Stimulated activated CD8-positive, alpha-beta memory T cell treated with anti-CD3 and anti-CD28 coated beads, Interleukin-2, amount 100 ng/mL, for 1 hour (primary cell): ENCODE measurements at places on chromosomes 2 and 18.
A peak's percentile ranks its signal among the peaks of the same experiment; 100 is the strongest.

- no peak for DNase-seq
These were observed 32.0 kb downstream of the CENPO start for GRCh38 chr2:24824966-24825882.

DNA sequence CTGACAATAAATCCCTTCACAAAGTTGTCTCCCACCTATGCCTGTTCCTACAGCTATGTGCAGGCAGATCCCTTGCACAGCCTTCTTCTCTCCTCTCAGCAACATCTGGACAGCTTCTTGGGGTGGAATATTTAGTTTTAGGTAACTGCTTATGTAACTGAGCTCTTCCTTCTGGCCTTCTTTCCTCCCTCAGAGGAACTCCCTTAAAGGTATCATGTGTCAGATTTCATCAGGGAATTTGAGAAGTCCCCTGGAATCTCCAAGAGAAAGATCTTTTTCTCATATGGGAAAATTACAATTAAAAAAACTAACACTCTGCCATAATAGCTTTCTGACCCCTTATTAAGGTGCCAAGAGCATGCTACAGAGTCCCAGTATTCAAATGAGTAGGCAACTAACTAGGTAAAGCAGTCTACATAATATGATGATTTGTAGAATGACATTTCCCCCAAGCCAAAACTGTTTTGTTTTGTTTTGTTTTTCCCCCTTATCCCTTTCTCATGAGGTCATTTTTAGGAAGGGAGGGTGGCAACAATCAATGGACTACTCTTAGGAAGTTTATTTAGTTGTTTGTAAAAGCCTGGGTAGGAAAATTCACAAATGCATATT lies 2.4 kb downstream of the TMEM200C start:
- DNase-seq: no peak

DNA sequence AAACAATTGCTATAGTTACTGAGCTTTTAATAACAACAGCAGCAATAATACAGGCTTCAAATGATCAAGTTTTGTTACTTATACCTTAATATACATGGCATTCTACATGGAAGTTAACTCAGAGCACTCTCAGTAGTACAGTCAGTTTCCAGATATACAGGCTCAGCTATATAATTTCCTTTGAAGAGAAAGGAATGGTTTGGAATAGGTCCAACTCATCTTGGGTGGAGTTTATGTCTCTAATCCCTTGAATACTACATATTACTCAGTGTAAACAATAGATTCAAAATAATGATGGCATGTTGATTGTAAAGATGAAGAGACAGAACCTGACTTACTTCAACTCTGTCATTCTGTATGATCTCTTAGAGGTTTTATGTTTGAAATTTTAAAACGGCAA lies 174.9 kb downstream of the EPHA4 start:
- no peak for DNase-seq

GRCh38 chr2:99081891-99082290 lies 59.6 kb upstream of the C2orf15 start:
- no peak for DNase-seq

- DNase-seq: no peak
These were observed 35.3 kb downstream of the SH3BP4 start for GRCh38 chr2:234986876-234987720.

- DNase-seq: no peak
These were observed 833.8 kb upstream of the PIK3C3 start for GRCh38 chr18:41121116-41121826.

DNA sequence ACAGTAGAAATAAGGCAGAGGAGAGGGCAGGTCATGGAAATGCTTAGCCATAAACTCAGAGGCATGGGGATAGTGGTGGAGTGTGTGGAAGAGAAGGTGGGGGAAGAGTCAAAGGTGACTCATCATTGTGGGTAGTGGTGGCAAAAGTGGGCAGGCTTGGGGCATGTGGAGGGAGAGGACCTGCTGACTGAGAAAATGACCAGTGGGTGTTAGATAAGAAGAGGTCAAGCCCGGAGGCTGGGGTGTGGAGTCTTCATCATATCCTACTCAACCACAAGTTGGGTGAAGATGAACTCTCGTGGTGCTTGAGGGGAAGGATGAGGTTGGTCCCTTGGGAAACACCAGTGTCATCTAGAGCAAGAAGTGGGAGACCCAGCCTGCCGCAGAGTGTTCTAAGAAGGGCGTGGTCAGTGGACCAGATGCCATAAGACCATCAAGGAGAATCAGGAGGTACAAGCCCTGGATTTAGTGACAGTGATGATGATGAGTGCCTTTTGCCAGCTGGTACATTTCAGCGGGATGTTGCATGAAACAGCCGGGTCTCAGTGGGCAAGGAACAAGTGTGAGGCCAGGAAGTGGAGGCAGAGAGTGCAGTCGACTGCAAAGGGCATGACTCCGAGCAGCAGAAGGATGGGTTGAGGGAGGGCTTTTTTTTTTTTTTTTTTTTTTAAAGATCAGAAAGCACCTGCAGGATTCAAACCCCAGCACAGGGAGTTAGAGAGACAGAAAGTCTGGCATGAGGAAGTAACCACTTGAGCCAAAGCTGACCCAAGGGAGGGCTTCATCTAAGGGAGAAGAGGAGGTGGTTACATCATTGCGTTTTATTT lies 122.6 kb upstream of the SPRED2 start:
- DNase-seq: no peak

- DNase-seq: peak; percentile 21
These were observed 54.8 kb upstream of the CREB1 start for GRCh38 chr2:207474863-207475485.

GRCh38 chr2:215994911-215995310 lies 18.4 kb downstream of the MREG start:
- no peak for DNase-seq

- no peak for DNase-seq
These were observed 52.0 kb upstream of the CD226 start for GRCh38 chr18:69999656-70000055.

DNA sequence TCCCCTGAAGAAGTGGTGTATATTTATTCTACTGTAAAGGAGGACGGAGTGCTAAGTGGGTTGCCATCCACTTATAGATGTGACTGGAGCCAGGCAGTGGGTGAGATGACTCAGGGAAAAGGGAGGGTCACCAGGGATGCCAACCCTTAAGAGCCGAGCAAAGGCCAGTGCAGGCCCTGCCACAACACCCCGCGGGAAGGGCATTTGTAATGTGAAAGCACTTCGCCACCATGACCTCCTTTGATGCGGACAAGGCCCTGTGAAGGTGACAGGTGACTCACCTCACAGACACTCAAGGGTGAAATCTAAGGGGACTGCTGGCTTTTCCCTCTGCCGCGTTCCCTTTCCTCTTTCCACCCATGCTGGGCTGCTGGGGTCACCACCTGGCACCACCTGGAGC lies 50.2 kb upstream of the MRPL33 start:
- no peak for DNase-seq

- no peak for DNase-seq
These were observed 157.6 kb downstream of the RDH14 start for GRCh38 chr2:18402831-18403230.

DNA sequence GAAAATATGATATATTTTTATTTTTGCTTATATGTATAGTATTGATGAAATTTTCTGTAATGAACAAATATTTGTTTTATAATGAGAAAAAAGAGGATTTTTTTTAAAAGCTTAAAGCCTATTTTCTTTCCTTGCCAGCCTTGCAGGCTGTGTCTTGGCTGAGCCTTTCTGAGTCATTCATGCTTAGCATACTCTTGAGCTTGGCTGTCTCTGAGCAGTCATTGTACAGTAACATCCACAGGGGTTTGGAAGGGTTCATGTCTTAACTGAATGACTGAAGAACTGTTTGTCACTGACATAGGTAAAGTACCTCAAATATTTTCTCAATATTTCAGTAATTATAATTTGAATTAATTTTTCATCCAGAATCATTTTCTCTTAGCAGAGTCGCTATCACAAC lies 49.3 kb downstream of the GPR39 start:
- DNase-seq: no peak

- DNase-seq: no peak
These were observed 100.1 kb upstream of the ASAP2 start for GRCh38 chr2:9106338-9107167.

DNA sequence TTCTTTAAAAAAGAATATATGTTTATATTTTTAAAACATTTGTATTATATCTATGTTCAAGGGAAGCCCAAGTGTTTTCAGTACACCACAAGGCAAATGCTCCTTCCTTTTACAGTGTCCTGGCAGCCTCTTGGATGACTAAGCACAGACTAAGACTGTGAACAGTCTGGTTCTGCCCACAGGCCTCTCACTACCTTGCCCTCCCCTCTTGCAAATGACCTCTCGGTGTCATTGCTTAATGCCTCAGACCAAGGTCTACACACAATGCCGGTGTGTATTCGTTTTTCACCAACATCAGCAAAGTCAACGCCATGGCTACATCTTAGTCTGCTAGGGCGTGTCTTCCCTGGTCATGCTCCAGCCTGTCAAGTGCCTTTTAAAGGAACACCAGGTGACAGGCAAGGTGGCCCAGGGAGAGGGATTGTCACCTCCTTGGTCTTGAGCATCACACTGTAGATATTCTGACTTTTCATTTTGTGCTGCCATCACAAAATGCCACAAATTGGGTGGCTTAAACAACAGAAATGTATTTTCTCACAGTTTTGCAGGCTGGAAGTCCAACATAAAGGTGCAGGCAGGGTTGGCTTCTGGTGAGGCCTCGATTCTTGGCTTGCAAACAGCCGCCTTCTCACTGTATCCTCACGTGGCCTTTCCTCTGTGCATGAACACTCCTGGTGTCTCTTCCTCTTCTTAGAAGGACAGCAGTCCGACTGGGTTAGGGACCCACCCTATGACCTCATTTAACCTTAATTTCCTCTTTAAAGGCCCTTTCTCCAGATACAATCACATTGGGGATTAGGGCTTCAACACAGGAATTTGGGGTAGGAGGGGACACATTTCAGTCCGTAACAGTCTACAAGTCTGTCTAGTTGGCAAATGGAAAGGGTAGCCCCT lies 266.5 kb downstream of the KLHL29 start:
- no peak for DNase-seq

DNA sequence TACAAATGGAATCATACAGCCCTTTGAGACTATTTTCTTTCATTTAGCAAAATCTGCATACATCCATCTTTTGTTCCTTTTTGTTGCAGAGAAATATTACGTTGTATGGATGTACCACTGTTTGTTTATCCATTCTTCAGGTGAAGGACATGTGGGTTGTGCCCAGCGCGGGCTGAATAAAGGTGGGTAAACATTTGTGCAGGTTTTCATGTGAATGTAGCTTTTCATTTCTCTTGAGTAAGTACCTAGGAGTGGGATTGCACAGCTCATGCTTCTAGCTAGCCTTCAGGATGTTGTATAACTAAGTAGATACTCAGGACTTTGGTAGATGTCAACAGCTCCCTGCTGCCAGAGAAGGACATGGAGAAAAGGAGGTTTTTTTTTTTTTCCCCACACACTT lies 50.6 kb upstream of the SPRED2 start:
- DNase-seq: no peak

DNA sequence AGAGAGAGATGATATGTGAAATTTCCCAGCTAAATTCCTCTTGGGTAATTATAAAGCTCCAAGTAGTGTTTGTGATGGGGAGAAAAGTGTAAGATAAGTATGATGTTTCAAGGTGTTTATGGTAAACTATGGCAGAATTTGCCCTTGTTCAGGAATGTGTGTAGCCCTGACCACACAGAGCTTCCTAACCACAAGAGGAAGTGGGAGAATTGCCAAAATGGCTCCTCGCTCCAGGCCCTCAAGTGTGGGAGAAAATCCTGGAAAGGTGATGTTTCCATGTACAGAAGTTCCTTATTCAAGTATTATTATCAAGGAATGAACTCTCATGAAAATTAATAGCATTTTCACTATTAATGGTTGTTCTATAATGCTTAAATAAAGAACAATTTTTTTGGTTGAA lies 878.3 kb downstream of the TDRD15 start:
- no peak for DNase-seq

DNA sequence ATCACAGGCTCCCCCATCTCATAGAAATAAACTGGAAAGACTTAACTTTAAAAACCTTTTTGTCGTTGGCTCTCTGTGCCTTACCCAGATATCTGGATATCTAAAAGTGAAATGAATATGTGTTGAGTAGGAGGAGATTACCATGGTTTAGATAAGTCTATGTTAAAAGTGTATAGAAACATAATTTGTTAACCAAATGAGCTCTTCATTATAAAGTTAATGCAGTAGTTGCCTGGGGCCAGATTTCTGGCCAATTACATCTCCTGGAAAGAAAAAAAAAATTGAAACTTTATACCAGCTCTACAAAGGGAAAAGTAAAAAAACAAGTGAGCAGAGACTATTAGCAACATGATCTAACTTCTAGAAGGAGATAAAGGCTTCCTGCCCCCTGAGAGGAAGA lies 259.6 kb upstream of the UBE2E3 start:
- no peak for DNase-seq

- DNase-seq: no peak
These were observed 8.8 kb upstream of the ADI1 start for GRCh38 chr2:3527886-3528785.

DNA sequence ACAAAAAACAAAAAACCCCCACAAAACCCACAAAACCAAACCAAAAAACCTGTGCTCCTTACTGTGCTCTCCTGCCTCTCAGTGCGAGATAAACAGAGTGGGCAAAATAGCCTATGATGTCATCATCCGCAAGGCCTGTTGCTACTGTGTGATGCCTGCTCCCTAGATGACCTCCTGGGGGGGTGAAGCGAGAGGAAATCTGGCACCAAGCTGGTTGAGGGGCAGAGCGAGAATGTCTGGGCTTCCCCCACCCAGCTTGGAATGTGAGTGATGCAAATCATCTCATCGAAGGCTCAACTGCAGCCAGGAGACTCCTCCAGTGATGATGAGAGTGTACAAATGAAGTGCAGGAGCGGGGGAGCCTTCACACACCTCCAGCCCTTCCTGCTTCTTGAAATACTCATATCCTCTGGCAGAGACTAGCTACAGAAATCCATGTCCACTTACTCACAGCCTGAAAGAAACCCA lies 57.7 kb upstream of the MAP4K3 start:
- no peak for DNase-seq
